Pons (tissue), 1 donor: ENCODE measurements at places on chromosomes 13 and 19.

GRCh38 chr13:96090240-96091101 is 564 bp downstream of the HS6ST3 start:
- no peak for DNase-seq

GRCh38 chr19:9958379-9958821 is 22.1 kb upstream of the OLFM2 start:
- no peak for DNase-seq

DNA sequence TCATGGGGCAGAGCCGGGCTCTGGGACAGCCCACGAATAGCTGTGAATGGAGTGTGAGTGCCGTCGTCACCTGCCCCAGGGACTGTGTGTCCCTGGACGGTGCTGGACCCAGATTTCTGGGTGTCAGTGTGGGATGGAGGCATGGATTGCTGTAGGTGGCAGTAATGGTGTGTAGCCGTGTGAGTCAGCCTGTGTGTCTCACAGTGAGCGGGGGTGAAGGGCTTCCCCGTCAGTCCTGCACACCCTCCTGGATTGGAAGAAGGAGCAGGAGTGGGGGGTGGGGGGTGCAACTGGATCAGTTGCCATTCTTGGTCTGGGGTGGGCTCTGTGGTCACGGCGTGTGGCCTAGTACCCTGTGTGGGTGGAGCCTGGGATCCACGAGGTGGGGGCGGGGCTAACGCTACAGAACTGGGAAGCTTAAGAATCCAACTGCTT is 6.5 kb upstream of the LTBP4 start:
- no peak for DNase-seq

GRCh38 chr13:105436943-105437342 is 1098.5 kb downstream of the EFNB2 start:
- no peak for DNase-seq

- DNase-seq, result no peak
Observed at GRCh38 chr13:43879755-43880181, at the start of gene LACC1. Gene LACC1, plus strand, starts transcription at chr13:43879904. Its CDS starts 1,082 bp downstream, at chr13:43880986.

GRCh38 chr13:99340638-99341037 is 33.4 kb upstream of the GPR183 start:
- no peak for DNase-seq

GRCh38 chr13:112240076-112240475 is 136.1 kb upstream of the SPACA7 start:
- DNase-seq, result no peak

DNA sequence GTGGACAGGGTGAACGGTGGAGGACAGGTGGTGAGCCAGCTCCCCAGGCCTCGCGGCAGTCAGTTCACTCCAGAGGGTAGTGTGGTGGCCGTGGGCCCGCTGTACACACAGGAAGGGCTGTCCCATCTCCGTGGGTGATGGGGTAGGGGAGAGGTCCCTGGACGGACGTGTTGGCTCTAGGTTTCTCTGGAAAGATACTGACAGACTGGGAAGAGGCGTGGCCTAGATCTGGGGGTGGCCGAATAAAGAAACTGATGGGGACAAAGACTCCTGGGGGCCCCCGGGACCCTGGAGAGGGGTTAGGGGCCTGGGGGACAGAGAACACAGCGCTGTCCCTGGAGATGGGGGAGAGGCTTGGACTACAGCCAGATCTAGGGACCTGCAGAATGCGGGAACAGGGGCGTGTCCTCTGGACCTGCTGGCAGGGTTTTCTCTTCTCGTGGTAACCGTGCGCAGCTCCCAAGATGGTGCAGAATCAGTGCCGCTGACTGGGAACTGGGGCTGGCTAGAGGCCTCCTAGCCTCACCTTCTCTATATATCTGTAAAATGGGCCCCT is 4.0 kb upstream of the PRAM1 start:
- DNase-seq, result no peak

DNA sequence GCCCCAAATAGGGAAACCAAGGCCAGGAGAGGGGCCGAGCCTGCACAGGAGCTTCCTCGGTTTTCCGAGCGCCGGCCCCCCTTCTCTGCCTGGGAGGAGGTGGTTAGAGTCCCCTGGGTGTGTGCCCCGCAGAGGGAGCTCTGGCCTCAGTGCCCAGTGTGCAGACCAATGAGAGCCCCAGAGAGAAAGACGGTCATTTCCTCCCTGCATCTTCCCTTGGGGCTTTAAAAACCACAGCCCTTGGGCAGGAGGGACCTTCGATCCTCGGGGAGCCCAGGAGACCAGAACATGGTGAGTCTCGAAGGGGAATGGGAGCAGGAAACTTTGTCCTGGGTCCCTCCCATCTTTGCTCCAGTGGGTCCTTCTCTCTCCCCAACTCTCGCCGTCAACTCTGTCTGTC is at the start of gene C5AR1:
Gene C5AR1 (plus strand): TSS at position 254 of the 400 bp plus-strand sequence. CDS start 35 bp downstream, at position 289.
- peak; percentile 43 for DNase-seq

GRCh38 chr13:112844879-112845278 is 124.1 kb upstream of the MCF2L start:
- DNase-seq, result no peak

GRCh38 chr19:19623383-19623782 is 4.6 kb downstream of the LPAR2 start:
- no peak for DNase-seq

- no peak for DNase-seq
Observed at GRCh38 chr13:41056194-41056593, 5.1 kb upstream of the WBP4 start.

DNA sequence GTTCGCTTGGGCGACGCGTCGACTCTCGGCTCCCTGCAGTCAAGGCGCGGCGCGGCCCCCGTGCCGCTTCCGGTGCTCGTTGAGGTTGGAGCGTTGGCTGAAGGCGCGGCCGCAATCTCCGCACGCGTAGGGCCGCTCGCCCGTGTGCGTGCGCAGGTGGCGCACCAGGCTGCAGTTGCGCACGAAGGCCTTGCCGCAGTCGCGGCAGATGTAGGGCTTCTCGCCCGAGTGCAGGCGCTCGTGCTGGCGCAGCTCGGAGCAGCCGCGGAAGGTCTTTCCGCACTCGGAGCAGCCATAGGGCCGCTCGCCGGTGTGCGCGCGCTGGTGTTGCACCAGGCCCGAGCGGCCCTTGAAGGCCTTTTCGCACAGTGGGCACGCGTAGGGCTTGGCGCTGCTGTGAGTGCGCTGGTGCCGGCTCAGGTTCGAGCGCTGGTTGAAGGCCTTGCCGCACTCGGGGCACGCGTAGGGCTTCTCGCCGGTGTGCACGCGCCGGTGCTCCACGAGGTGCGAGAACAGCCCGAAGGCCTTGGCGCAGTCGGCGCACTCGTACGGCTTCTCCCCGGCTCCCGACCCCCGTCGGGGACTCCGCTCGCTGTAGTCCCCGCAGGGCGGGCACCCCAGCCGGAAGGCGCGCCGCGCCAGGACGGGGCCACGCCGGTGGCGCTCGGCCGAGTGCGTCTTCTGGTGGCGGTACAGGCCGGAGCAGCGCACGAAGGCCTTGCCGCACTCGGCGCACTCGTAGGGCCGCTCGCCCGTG is 5.3 kb upstream of the ZNF497 start:
- no peak for DNase-seq

DNA sequence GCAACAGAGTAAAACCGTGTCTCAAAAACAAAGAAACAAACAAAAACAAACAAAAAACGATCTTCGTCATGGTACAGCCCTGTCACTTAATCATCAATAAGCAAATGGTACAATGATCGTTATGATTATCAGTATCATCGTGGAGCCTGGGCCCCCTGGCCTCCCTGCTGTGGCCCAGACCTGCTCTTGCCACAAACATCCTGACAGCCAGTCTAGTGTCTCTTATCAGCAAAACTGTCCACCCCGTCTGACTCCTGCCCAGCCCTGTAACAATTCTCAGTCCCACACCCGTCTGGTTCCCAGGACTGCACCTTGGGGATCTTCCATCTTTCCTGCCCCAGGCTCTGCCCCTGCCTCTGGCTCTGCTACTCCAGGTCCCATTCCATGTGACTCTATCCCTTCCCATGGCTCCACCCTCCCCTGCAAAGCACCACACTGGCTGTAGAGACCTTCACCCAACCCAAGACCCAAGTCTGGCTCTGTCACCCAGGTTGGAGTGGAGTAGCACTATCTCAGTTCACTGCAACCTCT is 5.7 kb downstream of the ZNF653 start:
- DNase-seq, result no peak

DNA sequence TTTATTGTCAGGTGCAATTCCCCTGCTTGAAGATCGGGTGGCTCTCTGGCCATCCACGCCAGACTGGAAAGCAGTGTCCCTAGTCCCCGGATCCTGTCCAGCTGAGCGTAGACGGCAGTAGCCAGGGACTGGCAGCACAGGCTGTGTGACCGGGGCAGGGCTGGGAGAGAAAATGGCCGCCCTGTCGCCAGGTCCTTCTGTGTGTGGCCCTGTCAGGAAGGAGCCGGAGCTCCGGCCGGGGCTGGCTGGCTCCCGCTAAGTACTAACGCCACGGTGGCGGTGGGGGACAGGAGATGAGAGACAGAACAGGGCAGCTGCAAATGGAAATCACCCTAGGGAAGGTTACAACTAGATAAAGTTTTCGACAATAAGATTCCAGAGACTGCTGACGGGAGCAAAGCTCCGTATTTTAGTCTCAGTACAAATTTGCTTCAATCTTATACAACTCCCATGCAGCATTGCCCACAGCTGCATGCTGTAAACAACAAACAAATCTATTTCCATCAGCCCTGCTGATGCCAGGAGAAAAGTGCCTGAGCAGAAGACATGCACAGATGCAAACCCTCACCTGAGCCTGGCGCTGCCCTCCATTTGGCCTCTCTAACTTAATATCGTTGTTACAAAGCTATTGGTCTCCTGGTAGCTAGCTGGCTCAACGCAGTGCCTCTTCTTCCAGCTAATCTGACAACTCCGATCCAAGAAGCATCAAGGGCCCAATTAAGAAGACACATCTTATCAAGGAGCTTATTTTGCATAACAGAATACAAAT is 253.0 kb downstream of the TSHZ3 start:
- no peak for DNase-seq

- no peak for DNase-seq
Observed at GRCh38 chr13:99690426-99691174, 189.3 kb downstream of the TM9SF2 start.

GRCh38 chr13:62847520-62847919 is 1431.9 kb upstream of the PCDH20 start:
- DNase-seq, result no peak

DNA sequence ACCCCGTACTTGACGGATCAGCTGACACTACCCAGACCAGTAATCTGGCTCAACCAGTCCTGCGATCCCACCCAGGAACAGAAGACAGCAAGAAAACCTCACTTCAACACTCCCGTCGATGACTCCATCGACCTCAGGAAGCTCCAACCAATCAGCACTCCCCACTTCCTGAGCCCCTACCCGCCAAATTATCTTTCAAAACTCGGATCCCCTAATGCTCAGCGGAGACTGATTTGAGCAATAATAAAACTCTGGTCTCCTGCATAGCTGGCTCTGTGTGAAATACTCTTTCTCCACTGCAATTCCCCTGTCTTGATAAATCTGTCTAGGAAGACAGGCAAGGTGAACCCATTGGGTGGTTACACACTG is 1.2 kb downstream of the LSM4 start:
- DNase-seq, result no peak

- peak; percentile 59 for DNase-seq
Observed at GRCh38 chr13:51688937-51689662, 104.8 kb downstream of the WDFY2 start.

DNA sequence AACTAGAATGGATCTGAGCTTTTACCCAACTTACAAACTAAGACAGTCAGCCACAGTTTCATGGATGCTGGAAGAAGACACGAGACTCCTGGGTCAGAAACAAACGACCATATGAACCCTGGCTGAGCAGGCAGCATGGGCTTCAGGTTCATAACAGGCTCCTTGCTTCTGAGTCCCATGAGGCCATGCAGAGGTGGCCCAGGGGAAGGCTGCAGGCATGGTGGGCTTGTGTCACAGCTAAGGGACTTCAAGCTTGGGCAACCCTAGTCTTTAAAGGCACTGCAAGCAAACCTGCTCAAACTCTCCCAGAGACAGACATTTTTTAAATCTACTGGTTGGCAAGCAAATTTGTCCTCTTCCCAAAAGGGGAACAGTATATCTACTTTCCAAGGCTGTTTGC is 5.1 kb upstream of the ARHGEF7 start:
- DNase-seq, result no peak

GRCh38 chr19:32254509-32254890 is 90.9 kb upstream of the ZNF507 start:
- DNase-seq, result no peak

DNA sequence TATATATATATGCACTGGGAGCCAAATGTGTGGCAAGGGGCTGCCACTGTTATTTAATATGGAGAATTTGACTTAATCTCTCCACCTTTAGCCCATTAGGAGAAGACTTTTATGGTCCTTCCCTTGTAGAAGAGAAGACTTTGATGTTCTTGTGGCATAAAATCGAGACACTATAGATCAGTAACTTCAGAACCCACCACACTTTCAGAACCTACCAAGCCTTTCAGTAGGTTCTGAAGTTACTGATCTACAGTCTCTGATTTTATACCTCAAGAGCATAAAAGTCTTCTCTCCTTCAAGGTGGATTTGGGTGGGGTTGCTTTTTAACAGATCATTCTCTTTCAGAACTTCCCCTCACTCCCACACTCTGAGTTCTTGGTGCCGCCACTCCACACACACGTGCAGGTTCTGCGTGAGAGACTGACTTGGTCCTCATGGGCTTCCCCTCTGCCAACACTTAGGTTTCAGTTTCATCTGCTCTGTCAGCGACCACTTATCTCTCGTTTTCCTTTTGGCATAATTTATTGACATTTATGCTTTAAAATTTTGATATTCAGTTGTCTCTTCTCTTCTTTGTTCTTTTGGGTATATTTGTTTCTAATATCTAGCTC is 213.4 kb upstream of the PCDH17 start:
- DNase-seq, result no peak

DNA sequence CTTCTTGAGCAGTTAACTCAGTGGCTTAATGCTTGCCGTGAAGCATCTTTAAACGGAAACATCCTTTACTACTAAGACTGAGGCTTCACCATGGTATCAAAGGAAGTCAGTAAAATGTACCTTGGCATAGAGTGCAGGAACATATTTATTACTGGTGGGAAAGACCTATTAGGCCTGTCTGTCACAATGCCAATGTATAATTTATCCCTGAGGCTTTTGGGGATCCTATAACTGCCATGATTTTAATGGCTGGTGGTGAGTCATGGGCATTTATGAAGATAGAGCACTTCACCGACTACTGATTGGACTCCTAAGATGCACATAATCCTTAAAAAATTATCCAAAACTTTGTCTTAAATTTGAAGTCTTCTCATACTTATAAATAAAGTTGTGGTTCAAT is 79.6 kb downstream of the FGF14 start:
- DNase-seq, result no peak
